KBM-7 (cell line): ENCODE measurements at places on chromosomes 1 and 21.
A peak's percentile ranks its signal among the peaks of the same experiment; 100 is the strongest.

- DNase-seq, result peak; percentile 11
These were observed 390 bp downstream of the ZFP69B start for GRCh38 chr1:40450495-40451237.

- DNase-seq, result peak; percentile 84
These were observed at the start of gene NOC2L for GRCh38 chr1:958823-959730. Gene NOC2L (minus strand): TSS chr1:959256. CDS start chr1:959240, 16 bp downstream.

DNA sequence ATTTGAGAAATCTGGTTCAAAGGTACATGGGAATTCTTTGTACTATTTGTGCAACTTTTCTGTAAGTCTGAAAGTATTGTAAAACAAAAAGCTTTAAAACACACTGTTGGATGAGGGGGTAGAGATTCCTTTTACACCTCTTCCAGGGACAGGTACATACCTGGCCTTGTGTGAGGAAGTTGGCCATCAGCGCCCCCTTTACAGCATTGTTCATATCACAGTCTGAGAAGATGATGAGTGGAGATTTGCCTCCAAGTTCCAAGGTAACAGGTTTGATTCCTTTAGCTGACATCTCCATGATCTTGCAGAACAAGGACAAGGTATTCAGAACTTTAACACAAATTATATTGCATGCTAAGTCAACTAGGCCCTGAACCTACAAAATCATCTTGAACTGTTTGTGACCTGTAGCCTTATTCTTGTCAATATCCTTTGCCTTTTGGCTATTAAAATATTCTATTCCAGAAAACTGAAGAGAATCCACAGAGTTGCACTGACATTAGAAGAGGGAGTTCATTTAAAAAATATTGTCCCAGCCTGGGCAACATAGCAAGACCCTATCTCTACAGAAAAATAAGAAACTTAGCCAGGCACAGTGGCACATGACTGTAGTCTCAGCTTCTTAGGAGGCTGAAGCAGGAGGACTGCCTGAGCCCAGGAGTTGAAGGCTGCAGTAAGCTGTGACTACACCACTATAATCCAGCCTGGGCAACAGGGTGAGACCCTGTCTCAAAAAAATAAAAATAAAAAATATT lies 18.9 kb downstream of the ALDH9A1 start:
- no peak for DNase-seq

DNA sequence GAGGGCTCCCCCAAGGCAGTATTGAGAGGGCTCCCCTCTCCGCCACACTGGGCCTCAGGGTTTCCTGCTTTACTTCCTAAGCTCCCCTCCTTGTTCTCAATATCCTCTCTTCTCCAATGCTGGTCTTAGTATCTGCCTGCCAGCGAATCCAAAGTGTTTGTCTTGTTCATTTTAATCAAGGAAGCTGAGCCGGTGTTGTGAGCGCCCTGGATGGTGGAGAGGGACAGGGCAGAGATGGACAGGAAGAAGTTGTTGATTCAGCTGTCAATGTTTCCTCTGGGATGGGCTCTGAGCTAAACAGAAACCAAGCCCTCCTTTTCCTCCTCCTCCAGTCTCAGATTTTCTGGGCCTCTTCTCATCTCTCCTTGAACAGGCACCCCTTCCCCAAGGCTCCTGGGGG lies 5.4 kb downstream of the OLFML3 start:
- no peak for DNase-seq

GRCh38 chr21:42304556-42305454 lies 10.4 kb downstream of the TFF3 start:
- DNase-seq, result no peak

GRCh38 chr1:183029591-183030000 lies 6.4 kb downstream of the LAMC1 start:
- no peak for DNase-seq

DNA sequence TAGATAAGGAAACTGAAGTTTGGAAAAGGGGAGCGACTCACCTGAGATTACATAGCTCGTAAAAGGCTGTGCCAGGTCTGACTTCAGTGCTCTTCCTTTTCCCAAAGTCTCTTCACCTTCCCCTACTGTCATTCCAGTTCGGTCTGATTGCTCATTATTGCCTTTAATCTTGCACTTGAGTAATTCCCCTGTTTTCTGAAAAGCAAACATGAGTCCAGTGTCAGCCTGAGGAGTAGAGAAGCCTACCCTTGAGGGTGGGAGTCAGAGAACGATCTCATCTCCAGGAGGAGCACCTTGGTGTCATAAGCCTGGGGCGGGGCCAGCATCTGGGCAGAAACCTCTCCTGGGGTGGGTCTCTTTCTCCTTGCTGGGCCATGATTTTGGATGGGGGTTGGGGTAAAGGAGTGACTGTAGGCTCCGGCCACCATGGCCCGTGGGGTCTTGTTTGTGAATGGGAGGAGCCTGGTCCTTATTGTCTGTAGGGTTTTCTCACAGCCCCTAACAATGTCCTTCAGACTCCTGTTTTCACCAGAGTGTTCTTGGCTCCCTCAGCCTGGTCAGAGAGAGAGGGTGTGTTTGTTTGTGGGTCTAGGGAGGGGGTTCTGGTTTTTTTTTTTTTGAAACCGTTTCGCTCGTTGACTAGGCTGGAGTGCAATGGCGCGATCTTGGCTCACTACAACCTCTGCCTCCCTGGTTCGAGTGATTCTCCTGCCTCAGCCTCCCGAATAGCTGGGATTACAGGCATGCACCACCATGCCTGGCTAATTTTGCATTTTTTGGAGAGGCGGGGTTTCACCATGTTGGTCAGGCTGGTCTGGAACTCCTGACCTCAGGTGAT lies 6.0 kb downstream of the VANGL2 start:
- DNase-seq, result no peak

- no peak for DNase-seq
These were observed 56.5 kb upstream of the BACH1 start for GRCh38 chr21:29242201-29242600.

DNA sequence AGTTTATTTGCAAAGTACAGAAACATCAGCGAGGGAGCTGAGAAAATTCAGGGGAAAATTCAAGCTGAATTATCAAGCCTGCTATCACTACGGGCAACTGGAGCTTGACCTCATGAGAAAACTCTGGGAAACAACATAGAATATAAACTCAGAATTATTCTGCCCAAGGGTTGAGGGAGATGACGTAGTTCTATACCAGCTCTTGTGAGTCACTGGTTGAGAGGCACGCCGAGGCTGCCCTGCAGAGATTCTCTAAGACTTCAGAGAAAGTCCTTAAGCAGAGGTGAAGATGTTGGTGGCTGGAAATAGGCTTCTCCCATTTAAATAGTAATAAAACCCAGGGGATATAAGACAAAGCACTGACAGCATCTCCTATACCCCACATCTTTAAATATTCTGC lies 12.3 kb downstream of the SYDE2 start:
- no peak for DNase-seq

DNA sequence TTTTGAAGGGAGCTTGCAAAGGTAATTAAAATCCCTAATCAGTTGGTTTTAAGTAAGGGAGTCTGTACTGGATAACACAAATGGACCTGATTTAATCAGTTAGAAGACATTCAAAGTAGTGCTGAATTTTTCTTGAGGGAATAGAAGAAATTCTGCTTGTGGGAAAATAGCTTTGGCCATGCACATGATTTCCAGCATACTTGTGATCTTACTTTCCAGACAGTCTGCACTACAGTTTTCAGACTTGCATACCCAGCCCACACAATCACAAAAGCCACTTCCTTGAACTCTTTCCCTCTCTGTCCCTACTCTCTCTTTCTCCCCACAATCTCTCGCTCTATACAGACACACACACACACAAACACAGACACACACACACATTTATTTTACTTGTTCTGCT lies 852.1 kb downstream of the PLA2G4A start:
- no peak for DNase-seq

GRCh38 chr1:100585786-100586185 lies 47.8 kb downstream of the GPR88 start:
- no peak for DNase-seq

- DNase-seq, result no peak
These were observed 34.6 kb downstream of the IL12RB2 start for GRCh38 chr1:67342076-67342890.

GRCh38 chr1:4139646-4140045 lies 239.6 kb upstream of the C1orf174 start:
- DNase-seq, result no peak

DNA sequence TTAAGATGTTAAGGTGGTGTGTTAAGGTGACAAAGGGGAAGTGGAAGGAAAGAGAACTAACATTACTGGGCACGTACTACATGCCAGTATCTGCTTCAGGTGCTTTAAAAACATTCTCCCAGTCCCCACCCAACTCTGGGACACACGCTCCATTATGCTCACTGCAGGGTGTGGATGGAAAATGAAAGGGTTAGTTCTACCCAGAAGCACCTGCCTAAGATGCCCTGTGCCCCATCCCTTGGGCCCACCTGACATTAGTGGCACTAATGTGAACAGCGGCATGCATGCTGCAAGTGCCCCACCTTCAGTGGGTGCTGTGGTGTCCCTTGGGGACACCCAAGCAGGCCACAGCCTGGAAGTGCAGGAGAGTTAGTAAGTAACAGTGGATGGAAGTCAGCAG lies 82.9 kb upstream of the CXADR start:
- DNase-seq, result no peak

- DNase-seq, result no peak
These were observed 46.5 kb downstream of the RAP1GAP start for GRCh38 chr1:21622466-21623315.

DNA sequence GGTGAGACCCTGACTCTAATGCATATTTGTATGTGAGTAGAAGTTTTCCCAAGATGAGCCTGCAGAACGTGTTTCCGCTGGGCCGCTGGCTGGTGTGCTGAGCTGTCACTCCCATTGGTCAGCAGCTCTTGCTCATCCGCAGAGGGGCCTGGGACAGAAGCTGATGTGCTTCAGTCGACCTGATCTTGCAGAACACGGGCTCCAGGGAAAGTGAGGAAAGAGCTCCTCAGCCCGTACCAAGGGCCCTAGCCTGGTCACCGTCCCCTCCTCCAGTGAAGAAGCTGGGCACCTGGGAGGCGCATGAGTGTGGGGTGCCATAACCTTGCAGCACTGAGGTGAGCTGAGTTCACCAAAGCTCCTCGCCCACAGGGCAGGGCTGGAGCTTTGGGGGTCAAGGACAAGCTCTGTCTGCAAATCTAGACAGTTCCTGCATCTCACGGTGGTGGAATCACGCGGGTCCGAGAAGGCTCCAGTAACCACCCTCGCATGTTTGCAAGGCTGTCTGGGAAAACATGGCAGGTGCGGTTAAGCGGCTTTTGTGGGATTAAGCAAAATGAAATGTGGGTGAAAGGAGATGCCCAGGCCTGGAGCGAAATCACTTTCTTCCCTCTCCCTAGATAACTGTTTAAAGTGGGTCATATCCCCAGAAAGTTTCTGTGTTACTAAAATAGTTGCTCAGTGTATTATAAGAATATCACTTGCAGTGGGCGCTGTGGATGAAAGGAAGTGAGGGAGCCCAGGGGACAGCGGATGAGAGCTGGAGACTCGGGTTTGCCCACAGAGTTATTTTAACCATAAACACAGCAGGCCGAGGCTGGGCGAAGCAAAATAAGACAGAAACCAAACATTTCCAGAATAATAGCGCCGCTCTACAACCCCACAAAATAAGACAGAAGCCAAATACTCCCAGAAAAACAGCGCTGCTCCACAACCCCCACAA lies 33.1 kb upstream of the LRRC3 start:
- no peak for DNase-seq

- DNase-seq, result peak; percentile 59
These were observed 710 bp upstream of the SLC30A1 start for GRCh38 chr1:211579440-211580302.

DNA sequence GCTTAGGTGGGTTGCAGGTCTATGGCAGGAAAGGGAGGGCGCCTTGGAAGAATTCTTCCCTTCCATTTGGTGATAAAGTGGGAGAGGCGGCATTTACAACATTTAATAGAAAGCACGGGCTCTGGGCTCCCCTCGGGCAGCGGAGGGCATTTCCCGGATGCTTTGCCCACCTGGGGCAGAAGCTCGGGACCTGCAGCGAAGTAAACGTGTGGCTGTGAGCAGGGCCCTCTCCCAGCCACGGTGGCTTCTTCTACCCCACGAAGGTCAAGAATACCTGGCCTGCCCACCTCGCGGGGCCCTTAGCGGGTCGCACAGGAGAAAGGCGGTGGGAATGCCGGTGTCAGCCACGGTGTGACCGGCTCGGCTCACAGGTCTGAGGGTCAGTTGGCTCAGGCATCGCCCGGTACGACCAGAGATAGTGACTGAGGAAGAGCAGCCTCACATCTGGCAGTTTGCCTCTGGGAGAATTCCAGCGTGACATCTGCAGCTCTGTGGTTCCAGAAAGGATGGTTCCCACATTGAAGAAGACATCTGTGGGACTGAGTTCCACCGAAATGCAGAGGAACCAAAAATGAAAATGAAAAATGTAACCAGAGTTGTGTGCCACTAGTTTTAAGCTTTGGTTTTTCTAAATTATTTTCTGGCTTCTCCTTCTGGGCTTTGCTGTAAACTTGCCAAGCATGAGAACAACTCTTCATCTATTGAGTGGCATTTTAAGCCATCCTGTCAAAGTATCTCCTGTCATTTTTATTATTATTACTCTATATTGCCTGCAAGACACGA lies 720 bp upstream of the F3 start:
- peak; percentile 21 for DNase-seq

GRCh38 chr1:19388980-19389379 lies 76.9 kb downstream of the SLC66A1 start:
- no peak for DNase-seq

DNA sequence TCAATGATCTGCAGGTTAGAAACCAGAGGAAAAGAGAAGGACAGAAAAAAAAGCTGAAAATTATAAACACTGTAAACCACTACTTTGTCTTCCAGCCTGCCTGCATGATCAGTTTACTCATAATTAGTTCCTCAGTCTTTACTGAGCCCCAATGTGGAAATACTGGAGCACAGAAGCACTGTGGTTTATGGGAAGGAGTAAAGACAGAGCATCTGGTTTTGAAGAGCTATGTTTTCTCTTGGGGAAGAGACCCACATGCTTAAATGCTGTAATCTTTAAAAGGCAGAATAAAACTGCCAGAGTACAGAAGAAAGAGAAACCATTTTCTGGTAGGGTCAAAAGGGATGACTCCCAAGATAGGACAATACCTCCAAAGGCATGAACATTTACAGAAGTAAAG lies 159.0 kb upstream of the ZNHIT6 start:
- no peak for DNase-seq

DNA sequence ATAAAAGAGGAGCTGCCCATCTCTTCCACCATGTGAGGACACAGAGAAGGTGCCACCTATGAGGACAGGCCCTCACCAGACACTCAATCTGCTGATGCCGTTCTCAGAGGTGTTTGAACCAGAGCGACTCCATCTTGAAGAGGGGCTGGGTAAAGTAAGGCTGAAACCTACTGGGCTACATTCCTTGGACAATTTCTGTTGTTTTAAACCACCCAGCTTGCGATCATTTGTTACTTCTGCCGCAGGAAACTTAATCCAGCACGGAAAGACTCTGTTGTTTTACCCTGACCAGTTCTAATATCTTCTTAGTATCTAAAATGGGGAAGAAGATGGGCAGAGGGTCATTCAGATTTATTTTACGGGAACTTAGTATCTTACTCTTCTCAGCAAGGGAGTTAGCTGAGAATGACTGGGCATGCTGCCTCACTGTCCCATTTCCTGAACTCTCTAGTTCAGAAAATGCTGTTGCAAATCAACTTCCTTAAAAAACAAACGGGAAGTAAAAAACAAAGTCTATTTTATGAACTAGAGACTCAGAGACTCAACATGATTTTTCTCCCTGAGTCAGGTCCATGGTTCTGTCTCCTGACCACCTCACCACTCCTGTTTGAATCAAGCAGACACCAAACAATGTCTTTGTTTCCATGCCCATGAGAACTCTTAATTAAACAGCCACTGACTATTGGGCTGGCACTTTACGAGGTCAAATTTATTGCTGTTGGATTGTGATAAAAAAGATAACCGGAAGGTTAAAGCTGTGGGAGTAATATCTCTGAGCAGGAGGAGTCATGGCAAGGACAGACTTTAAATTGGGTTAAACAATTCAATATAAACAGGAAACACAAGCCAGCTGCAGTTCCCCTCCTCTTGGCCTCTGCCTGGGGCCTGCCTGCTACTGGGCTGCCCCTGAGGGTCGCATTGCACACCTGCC lies 23.8 kb upstream of the IFNAR1 start:
- DNase-seq, result peak; percentile 96
